B cell (primary cell): ENCODE measurements at places on chromosomes 3 and 15.

DNA sequence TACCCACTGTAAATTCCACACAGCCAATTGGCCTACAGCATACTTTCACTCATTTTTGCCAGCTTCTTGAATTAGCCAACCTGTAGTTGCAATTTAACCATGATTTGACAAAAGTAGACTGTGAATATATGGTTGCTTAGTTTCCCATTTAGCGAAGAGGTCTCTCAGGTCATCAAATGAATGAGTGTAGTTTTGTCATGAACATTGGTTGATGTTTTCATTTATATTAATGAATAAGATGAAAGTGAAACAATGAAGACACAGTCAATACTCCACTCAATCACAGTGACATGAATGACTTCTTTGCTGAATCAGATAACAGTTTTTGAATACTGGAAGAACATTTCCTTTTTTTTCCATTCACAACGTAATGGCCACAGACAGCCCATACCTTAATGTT is 15.3 kb upstream of the FAM3D start:
- no peak for DNase-seq

DNA sequence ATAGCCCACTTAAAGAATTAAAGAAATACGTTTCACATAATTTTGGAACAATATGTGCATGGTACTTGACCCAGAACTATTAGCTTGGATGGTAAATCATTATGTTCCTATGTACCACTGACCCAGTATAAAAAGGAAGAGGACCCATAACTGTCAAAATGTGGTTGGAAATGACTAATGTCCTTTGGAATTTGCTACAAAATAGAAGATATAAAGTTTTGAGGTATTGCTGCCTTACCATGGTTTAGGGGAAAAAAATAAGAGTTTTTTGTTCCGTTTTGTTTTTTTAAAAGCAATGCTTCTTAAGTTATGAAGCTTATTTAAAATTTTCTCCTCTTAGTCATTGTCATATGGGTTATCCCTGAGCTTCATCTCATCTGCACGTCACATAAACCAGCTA is 15.8 kb upstream of the TFDP2 start:
- DNase-seq, result no peak

DNA sequence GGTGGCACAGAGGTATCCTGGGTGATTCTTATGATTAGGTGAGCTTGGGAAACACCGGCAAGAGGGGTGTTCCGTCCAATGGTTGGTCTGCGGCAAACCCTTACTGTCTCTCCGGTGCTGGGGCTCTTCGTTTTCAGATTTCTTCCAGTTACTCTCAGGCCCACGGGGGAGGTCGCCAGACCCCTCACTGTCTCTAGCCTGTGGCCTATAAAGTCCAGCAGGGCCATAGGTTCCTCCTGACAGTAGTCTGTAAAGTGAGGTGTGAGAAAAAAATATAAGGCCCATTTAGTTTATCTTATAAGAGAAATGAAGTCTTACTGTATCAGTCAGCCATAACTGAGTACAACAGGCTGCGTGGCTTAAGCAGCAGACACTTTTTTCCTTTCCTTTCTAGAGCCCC is 1.4 kb downstream of the ESYT3 start:
- no peak for DNase-seq

DNA sequence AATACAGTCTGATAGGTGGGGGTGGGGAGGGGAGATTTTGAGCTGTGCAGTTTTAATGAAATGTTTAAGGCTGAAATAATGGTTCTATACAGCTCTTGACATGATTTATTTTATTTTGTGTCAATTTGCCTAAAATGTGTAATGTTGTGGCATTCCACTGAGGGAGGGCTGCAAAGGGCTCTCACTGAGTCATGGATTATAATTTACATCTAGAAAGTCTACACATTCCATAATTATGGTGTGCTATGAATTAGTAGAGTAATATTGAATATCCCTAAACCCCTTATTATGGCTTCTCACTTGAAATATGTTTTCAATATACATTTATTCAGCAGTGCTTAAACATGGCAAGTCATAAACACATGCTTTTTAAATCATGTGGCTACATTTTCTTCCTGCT is 103.9 kb downstream of the RARB start:
- DNase-seq, result no peak

DNA sequence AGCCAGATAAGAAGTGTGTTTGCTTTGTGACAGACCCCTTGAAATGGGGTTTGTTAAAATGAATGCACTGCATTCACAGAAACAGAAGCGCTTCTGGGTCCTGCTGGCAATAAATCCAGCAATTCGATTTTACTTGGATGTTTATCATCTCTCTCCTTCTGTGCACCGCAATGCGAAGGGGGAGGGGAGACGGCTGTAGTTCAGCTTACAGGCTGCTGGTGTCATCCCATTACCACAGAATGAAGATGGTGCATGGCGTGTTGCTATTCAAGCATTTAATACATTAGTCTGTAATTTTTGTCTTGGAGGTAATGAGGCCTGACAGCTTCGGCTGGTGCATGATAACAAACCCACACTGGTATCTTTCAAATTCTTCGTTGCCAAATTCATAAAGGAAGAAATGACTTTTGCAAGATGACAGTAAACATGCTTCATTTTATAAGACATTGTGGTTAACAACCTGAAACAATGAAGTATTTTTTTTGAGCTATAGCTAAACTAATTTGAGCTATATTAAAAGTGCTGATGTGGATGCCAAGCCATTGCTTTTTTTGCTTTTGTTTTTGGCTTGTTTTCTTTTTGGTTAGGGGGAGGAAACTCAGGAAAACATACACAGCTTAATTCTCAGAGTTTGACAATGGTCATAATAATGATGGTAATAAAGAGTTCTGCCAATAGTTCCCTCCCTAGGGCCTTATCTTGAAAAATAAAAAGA is 418.3 kb downstream of the OTOL1 start:
- no peak for DNase-seq

DNA sequence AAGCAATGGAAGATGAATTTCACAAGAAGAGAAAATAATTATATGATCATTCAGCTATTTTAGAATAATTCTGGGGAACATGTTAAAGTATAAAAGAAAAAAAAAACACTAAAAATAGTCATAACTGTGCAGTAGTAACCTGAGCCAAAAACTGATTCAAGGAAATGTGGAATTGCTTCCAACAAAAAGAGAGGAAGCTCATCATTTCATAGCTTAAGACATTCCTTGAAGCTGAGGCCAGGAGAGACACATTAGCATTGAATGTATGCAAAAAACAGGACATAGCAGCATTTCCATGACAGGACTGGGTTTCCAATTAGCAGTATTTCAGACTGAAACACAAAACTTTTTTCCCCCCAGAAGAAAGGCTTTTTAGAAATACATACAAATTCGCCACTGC is 27.7 kb upstream of the LRRN1 start:
- no peak for DNase-seq

DNA sequence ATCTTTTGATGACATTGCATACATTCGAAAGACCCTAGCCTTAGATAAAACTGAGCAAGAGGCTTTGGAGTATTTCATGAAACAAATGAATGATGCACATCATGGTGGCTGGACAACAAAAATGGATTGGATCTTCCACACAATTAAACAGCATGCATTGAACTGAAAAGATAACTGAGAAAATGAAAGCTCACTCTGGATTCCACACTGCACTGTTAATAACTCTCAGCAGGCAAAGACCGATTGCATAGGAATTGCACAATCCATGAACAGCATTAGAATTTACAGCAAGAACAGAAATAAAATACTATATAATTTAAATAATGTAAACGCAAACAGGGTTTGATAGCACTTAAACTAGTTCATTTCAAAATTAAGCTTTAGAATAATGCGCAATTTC is 16.7 kb downstream of the KCNMB3 start:
- no peak for DNase-seq

DNA sequence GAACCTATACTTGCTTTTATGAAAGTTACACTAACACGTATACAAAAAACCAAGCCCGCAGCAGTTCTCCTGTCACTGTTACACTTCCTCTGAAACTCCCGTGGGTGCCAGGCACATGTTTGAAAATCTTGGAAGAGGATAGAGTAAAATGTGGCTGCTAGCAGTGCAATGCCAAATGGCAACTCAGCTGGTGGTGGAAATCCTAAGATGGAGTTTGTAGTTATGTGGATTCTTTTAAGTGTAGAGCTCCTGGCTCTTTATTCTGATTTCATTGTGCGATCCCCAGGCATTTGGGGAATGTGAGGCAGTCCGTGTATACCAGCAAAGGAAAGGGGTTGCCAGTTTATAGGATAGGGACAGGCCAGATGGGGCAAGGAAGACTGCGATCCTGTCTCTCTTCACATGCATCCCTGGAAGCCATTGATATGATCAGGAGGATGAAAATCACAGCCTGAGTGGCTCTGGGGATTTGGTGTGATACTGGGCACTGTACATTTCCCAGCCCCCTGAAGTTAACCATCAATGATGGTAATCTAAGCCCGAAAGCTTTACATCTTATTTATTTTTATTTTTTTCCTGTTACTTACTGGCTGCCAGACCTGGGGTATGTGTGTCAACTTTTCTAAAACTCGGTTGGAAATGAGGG is 1.1 kb downstream of the STAC start:
- DNase-seq, result no peak

DNA sequence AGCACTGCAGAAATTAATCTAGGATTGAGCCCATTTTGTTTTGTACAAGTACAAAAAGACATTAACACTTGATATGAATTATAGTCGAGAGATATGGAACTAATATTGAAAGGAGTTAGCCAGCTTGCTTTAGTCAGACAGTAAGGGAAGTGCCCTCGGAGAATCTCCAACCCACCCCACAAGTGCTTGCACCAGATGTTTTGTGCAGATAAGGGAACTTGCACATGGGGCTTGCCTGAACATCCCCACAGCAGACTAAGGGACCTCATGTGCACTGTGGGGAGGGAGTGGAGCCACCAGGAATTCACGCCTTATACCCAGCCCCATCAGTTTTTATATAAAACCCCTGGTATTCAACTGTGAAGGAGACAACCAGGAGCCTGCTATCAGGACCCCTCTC is 122.3 kb downstream of the EFHB start:
- no peak for DNase-seq

DNA sequence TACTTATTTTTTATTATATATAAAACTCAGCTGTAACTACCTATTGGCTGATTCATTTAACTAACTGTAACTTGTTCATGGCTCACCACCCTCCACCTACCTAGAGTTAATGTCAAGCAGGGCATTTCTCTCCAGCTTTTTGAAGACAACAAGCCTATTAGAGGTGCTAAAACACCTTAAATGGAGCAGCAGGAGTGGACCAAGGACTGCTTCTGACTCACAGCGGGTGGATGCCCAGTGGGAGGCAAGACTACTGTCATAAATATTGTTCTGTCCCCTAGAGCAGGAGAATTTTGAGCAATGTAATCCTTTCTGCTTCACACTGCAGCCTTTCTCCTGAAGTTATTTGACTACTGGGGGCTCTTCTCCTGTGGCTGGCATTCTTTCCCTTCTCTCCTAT is 146.9 kb downstream of the CLSTN2 start:
- DNase-seq, result no peak

- no peak for DNase-seq
Observed at GRCh38 chr3:184372296-184372821, 5.6 kb downstream of the THPO start.

- DNase-seq, result no peak
Observed at GRCh38 chr15:51759557-51760070, 8.2 kb downstream of the TMOD2 start.

DNA sequence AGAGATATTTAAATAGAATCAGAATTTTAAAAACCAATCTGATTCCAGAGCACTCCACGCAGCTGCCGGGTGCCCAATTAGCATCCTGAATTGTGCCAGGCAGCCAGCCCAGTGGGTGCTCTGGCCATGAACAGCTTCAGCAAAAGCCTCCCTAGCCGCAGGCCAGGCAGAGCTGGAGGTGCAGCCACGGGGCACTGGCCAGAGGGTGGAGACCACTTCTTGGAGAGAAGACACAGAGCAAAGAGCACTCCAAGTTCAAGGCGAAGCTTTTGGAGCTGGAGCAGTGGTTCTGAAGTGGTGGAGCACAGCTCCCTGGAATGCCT is 475.6 kb upstream of the PROK2 start:
- DNase-seq, result no peak

DNA sequence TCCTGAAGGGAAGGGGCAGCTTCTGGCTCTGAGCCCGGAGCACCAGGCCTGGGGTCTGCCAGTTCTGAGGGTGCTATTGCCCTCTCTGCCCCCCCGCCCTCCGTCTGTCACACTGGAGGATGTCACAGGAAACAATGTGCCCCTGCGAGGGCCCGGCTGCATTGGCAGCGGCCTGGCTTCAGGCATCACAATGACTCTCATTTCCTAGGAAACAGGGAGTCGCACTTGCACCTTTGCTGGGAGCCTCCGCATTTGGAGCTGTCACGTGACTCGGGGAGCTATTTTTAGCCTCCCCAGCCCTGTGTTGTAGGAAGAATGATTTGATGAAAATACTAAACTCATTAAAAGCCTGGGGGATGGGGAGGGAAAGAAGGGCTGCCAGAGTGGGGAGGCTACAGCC is 518.9 kb downstream of the SHQ1 start:
- no peak for DNase-seq

DNA sequence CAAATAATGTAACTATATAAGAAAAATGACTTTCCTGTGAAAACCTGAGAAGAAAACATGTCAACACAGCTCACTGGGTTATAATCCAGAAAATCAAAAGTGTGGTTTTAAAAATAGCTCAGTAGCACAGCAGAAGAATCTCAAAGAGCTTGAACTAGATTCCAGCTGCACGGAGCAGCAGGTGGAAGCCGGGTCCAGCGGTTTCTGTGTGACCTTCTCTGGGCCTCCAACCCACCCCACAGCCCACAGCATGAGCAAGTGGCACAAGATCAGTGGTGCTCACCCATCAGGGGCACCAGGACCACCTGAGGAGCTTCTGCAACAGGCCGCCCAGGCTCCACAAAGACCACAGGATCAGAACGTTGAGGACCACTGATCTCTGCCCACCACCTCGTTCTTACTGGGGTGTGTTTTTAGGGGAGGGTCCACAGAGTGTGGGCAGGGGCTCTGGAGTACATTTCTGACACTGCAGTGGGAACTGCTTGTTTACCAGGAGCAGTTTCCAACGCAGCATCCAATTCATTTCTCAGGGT is 23.2 kb downstream of the SLC41A3 start:
- no peak for DNase-seq

- DNase-seq, result no peak
Observed at GRCh38 chr3:122183521-122183892, at the start of gene CASR. TSS of gene CASR (plus strand) at chr3:122183668. CDS start at chr3:122254190, 70,522 bp downstream.

- DNase-seq, result no peak
Observed at GRCh38 chr3:185658943-185659342, 72.8 kb downstream of the SENP2 start.

- no peak for DNase-seq
Observed at GRCh38 chr3:1798711-1799405, 299.8 kb upstream of the CNTN4 start.

GRCh38 chr3:135633078-135633477 is 332.4 kb upstream of the PPP2R3A start:
- no peak for DNase-seq

- DNase-seq, result no peak
Observed at GRCh38 chr15:26720546-26720945, 52.3 kb downstream of the GABRB3 start.

GRCh38 chr3:100954990-100955389 is 38.2 kb downstream of the ABI3BP start:
- no peak for DNase-seq

DNA sequence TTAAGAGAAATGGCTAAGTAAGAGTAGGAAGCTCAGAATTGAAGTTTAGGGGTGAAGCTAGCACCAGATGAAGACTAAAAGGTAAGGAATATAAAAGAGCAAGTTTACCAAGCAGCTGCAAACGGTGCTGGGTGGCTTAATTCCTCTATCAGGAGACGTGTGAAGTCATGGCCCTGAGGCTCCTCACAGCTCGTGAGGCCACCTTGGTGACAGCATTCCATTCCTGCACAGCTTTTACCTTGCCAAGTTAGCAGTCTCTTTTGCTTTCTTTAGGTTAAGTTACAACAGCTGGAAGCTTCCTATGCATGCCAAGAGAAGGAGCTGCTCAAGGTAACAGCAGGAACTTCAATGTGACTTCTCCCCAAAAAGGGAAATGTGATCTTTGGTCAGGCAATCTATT is 6.4 kb downstream of the TMCO5A start:
- no peak for DNase-seq
